ENCODE measurements at places on chromosomes 12 and 14.

- DNase-seq, result no peak
Measured at GRCh38 chr12:13451776-13452175, 255.2 kb downstream of the EMP1 start.

- no peak for DNase-seq
Measured at GRCh38 chr14:49512571-49512970, 73.6 kb downstream of the RPS29 start.

GRCh38 chr12:74066476-74066875, 471.2 kb upstream of the ATXN7L3B start:
- no peak for DNase-seq

DNA sequence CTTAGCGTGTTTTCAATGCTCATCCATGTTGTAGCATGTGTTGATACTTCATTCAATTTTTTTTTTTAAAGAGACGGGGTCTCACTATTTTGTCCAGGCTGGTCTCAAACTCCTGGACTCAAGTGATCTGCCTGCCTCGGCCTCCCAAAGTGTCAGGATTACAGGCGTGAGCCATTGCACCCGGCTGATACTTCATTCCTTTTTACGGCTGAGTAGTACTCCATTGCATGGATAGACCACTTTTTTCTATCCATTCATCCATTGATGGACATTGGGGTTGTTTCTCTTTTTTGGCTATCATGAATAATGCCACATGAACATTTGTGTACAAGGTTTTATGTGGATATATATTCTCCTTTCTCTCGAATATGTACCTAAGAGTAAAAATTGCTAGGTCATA, 1.2 kb downstream of the P2RX7 start:
- DNase-seq, result no peak

DNA sequence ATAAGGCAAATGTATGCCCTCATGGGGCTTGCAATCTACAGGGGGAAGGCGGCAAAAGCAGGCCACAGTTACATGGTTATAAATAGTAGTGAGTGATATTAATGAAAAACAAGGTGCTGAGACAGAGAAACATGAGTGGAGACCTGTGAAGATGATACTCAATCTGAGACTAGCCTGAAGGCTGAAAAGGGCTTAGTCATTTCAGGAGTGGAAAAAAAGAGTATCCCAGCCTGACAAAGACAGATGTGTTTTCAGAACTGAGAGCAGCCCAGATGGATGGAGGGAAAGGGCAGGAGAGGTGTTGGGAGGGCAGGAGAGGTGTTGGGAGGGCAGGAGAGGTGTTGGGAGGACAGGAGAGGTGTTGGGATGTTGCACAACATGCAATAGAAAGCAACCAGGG, 181.9 kb downstream of the C12orf42 start:
- no peak for DNase-seq

DNA sequence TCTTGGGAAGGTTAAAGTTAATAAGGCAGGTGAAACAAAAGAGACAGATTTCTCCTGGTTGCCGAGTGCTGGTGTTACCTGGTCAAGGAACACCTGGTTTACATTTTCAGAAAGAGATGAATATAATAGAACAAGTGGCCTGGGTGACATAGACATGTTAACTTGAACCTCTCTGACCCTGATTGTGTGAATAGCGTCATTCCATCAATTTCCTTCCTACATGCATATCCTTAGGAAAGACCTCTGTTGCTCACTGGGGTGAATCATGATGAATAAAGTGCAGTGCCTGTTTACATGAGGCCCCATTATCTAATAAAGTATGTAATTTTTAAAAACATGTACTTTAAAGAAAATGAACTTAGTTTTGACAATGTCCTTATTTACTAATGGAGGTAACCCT, 1822.9 kb upstream of the FLRT2 start:
- no peak for DNase-seq

- no peak for DNase-seq
Measured at GRCh38 chr12:2080604-2081003, 27.8 kb downstream of the CACNA1C start.

- no peak for DNase-seq
Measured at GRCh38 chr12:106080791-106081170, 58.0 kb downstream of the NUAK1 start.

Measured in stimulated activated CD4-positive, alpha-beta T cell treated with anti-CD3 and anti-CD28 coated beads, Interleukin-1b, Interleukin-23, amount 100 ng/mL, for 1 hour (primary cell).